Fibroblast of lung (primary cell): ENCODE measurements at places on chromosomes 5 and 9. TPM values are rescaled to one million over a fixed set of nuclear protein-coding genes. Genes with fewer than 3 reads are reported as not detected.

DNA sequence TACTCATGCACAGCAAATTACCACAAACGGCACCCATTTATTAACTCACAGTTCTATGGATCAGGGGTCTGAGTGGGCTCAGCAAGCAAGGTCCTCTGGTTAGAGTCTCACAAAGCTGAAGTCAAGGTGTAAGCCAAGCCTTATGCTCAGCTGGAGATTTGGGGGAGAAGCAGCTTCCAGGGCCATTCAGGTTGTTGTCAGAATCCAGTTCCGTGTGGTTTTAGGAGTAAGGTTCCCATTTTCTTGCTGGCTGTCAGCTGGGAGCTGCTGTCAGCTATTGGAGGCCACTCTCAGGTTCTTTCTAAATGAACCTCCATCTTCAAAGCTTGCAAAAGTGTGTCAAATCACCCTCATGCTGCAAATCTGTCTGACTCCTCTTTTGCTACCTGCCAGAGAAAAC, 17.7 kb downstream of the FCN2 start:
- DNase-seq: no peak

DNA sequence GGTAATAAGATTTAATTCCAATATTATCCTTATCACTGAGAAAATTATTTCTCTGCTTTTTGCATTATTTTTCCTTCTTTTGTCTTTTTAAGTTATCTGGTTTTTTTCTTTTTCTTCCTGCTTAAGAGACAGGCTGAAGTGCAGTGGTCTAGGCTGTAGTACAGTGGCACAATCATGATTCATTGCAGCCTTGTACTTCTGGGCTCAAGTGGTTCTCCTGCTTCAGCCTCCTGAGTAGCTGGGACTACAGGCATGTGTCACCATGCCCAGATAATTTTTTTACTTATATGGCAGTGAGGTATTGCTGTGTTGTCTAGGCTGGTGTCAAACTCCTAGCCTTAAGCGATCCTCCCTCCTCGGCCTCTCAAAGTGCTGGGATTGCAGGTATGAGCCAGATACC, 93.9 kb downstream of the SLC44A1 start:
- DNase-seq: no peak

The ARPC5L gene
- polyA plus RNA-seq: 48.9 and 62.2 TPM in 2 replicates

The IFNA2 gene
- polyA plus RNA-seq: not detected in 2 replicates

DNA sequence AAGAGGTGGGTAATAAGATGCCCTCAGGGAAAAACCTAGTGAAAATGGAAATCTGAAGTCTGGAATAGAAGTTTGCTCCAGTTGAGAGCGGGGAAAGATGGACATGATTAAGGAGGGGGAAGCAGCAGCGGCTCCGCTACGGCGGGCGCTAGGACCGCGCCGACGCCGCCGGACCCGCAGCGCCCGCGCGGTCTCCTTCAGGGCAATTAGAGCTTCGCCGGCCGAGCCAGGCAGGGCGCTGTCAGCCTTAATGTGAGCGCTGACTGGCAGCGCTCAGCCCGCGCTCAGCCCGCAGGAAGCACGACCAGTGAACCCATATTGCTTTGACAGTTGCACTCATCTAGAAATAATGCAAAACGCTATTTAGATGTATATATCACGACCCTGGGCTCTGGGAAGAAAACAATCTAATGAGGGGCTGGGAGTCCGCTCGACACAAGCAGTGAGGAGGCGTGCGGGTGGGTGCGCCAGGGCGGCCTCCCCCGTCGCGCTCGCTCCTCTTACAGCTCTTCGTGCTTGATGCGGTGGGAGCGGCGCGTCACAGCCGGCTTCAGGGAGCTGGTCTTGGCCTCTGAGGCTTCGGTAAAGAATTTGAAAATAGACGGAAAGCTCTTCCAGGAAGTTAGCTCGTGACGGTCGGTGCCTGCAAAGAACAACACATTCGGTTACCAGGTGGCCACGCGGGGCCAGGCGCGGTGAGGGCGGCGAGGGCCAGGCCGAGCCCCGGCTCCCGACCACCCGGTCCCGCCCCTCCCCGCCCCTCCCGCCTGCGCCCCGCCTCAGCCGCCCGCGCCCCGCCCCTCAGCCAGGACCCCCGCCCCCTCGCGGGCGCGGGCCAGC, 37.7 kb downstream of the NR2F1 start:
- peak; percentile 74 for DNase-seq
